ENCODE measurements at places on chromosomes 1 and 21.

- no peak for DNase-seq
Measured at GRCh38 chr1:154772606-154773506, 97.2 kb downstream of the KCNN3 start.

GRCh38 chr1:64052777-64053176 is 150.6 kb upstream of the UBE2U start:
- no peak for DNase-seq

DNA sequence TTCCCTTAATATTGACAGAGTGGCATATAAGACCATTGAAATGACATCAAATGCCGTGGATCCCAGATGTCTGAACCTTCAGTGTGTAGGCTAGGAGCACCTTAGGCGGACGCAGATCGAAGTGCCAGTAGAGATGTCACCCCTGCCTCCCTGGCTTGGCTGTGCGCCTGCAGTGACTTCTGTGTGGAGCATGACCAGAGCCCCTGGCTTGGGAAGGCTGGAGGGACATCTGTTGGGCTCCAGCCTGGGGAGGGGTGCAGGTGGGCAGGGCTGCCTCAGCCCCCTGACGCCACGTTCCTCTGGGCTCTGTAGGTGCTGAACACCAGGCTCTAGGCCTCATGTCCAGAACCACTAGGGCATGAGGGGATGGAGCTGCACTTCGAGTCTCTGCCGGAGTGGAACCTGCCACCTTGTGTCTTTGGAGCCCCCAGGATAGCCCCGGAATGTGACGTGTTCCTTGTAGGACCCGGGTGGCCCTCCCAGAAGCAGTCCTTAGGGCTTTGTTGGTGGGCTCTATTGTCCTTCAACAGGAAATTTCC is 103.8 kb downstream of the ADARB1 start:
- no peak for DNase-seq

DNA sequence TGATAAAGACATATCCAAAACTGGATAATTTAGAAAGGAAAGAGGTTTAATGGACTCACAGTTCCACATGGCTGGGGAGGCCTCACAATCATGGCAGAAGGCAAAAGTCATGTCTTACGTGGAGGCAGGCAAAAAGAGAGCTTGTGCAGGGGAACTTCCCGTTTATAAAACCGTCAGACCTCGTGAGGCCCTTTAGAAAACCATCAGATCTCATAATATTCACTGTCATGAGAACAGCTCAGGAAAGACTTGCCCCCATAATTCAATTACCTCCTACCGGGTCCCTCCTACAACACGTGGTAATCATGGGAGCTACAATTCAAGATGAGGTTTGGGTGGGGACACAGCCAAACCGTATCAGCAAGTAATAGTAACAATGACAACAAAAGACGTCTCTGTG is 88.2 kb upstream of the SLC25A33 start:
- DNase-seq, result no peak

DNA sequence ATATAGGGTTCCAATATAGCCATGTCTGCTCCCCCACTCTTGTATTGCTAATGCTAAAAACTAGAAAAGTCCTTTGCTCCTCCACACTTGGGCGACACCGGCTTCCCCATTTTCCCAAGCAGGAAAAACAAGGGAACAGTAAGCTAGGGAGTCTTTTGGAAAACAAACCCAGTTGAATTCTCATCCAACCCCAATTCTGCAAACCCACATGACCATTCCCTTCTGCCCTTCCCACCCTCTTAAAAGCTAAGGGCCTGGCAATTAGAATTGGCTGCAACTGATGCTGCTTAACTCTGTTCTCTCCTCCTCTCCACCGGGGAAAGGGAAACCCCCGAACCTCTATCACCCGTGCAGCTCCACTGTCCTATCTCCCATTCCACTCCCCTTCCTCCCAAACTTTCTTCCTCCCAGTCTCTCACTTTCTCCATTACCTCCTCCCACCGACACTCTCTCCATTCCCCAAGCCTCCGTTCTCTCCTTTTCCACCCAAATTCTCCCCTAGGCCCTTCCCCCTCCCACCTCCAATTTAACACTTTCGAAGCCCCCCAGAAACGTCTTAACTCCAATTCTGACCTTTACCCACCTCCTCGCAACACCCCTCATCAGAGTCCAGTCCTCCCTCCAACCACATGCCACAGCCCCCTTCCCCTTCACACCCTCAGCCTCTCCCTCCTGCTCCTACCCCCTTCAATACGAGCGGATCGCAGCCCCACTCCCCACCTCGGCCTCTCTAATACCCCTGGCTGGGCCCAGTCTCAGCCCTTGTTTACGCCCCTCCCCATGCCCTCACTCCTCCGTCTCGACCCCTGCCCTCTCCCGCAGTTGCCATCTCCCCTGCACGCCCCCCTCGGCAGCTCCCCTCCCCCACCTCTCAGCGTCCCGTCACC is 701 bp downstream of the DEDD start:
- no peak for DNase-seq

DNA sequence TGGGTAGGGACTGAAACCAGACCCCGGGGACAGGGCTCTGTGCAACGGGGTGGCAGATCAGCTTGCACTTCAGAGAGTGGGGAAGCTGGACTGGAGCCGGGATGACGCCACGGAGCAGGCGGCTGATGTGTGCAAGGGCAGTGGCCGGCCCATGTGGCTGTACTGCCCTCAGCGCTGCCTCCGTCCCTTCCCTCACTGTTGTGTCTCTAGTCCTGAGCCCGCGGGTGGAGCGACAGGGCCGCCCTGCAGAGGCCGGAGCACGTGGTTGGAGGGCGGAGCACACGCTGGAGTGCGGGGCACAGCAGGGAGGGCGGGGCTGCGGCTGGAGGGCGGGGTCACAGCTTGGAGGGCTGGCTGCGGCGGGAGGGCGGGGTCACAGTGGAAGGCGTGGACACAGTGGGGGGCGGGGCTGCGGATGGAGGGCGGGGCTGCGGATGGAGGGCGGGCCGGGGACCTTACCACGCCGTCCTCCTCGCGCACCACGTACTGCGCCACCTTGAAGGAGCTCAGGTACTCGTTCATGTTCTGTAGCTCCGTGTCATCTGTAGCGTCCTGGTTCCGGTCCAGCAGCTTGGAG is 52.4 kb downstream of the CHD5 start:
- no peak for DNase-seq

- no peak for DNase-seq
Measured at GRCh38 chr1:81509594-81509993, 291.1 kb upstream of the ADGRL2 start.

DNA sequence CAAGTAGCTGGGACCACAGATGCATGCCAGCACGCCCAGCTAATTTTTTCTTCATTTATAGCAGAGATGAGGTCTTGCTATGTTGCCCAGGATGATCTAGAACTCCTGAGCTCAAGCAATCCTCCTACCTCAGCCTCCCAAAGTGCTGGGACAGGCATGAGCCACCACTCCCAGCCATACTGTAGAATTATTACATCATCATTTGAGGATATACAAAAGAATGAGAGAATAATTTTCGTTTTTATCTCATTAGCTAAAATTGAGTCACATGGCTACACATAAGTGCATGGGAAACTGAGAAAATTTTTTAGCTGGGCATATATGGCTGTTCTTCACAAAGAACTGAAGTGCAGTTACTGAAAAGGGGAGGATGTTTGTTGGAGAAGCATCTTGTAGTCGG is 21.2 kb downstream of the STXBP3 start:
- DNase-seq, result no peak

DNA sequence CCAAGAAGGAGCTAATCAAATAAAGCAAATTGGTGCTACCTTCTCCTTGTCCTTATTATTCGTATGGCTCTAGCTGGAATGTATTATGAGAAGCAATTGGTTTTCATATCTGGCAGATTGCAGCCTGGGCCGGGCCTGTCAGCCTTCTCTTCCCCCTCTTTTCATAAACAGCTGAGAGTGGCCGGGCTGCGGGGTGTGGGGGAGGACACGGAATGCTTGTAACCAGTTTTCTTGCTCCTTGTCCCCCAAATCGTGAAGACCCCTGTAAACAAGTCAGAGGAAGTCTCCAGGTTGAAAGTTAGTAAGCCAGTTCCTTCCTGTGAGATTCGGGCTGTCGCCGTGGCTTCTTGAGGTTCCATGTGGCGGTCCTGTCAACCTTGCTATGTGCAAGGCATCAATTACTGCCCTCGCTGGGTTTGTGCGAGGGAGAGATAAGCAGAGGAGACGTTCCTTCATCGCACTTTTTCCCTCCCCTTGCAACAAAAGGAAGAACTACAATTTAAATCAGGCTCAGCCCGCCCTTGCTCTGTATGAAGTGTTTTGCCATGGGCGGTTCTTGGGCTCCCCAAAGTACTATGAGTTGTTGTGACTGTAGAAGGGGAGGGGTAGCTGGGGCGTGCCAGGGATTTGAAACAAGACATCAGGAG is 450.7 kb downstream of the CAMTA1 start:
- no peak for DNase-seq

GRCh38 chr1:53462769-53463501 is 3.7 kb downstream of the DMRTB1 start:
- no peak for DNase-seq

DNA sequence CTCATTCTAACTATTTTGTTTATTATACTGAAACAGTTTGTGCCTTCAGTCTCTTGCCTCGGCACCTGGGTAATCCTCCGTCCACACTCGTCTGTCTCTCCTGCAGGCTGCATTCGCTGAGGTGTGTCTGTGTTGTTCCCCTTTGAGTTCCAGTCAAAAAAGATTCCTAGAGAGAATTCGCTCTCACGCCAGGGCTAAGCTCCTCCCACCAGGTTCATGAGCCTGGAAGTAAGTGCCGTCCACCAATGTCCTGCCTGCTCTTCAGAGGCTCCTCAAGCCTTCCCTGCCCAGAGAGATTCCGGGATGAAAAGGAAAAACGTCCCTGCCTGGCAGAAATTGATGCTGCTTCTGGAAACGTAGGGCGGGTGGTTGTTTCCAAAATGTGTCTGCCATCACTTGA is 12.9 kb downstream of the KIAA2013 start:
- no peak for DNase-seq

DNA sequence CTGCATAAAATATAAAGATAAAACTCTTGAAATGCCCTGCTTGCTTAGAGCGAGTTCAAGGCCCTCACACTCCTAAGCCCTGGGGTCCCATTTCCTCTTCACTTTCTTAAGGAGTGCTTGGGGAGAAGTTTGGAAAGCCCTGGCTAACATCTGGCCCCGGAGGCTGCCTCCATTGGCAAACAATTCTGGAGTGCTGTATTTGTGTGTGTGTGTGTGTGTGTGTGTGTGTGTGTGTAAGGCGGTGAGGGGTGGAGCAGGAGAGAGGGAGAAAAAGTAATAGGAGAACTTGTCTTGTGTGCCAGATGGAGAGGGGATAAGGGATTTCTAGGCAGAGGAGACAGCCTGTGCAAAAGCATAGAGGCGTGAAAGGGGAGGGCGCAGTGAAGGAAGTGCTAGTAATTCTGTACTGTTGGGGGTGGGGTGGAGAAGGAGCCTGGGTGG is 578 bp upstream of the TRIM62 start:
- DNase-seq, result no peak

DNA sequence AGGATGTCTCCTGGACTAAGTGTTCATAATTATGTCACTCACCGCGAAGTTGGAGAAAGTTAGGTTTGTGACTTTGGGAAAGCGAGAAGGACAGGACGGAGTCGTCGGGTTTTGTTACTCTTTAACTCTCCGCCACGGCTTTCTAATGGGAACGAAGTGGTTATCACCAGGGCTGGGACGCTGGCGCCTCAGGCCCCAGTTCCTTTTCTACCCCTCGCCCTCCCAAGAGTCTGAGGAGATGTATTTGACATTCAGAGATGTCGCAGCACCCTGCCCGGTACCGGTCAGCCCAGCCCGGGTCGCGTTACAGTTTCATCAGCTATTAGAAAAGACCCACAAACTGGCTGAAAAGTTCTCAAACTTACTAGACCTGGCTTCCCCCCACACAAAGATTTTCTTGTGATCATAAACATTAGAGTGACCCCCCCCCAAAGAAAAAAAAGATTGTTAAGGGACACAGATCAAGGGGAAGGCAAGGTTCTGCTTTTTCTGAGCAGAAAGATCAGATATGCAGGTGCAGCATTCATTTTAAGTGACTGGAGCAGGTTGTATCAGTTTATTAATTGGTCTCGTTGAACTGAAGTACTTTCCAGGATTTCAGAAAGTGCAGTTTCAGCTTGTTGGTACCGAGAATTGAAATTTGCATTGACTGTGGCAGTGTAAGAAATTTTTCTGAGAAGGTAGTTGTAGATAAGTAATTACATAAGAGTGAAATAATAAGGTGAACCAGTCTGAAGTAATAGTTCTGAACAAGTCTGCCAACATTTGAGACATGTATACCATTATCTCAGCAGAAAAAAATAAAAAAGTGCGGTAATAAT is 859 bp upstream of the ZBTB18 start:
- no peak for DNase-seq

- no peak for DNase-seq
Measured at GRCh38 chr1:13576926-13577325, 6.7 kb upstream of the PDPN start.

DNA sequence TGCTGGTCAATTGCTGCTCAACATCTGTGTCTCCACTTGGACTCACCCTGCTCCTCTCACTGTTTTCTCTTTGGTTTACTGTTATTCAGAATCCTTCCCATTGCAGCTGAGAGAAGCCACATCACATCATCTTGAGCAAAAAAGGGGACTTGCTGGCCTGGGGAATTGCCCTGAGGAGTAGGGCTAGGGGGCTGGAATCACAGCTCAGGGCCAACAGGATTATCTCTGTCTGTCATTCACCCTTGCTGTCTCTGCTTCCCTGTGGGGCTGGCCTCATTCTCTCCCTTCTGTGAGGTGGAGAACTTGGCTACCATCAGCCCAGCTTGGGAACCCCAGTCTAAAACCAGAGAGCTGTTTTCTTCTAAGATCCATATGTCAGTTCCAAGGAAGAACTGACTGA is 140.7 kb upstream of the WNT4 start:
- no peak for DNase-seq

- DNase-seq, result no peak
Measured at GRCh38 chr1:93200086-93200620, 19.6 kb downstream of the CCDC18 start.

Data from GM12892 (cell line).